ENCODE measurements at places on chromosomes 4 and X.

- DNase-seq = no peak
Measured at GRCh38 chr4:127734976-127735375, 4.8 kb downstream of the SLC25A31 start.

DNA sequence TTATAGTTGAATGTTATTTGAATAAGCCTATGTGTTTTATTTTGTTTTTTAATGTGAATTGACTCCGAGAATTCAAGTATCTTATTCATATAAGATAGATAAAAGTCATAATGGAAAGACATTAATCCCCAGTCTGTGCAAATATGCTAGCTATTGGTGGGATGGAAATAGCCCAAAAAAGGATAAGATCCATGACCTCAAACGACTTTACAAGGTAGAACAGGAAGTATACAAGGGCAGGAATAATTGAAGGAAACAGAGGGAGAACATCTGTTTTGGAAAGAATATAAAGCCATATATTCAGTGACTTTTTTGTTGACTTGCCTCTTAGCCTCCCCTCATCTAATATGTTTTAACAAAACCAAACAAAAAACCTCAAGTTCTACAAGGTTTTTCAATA, 9.0 kb downstream of the ABCE1 start:
- no peak for DNase-seq

- DNase-seq = no peak
Measured at GRCh38 chr4:101785486-101785885, 5.0 kb upstream of the BANK1 start.

DNA sequence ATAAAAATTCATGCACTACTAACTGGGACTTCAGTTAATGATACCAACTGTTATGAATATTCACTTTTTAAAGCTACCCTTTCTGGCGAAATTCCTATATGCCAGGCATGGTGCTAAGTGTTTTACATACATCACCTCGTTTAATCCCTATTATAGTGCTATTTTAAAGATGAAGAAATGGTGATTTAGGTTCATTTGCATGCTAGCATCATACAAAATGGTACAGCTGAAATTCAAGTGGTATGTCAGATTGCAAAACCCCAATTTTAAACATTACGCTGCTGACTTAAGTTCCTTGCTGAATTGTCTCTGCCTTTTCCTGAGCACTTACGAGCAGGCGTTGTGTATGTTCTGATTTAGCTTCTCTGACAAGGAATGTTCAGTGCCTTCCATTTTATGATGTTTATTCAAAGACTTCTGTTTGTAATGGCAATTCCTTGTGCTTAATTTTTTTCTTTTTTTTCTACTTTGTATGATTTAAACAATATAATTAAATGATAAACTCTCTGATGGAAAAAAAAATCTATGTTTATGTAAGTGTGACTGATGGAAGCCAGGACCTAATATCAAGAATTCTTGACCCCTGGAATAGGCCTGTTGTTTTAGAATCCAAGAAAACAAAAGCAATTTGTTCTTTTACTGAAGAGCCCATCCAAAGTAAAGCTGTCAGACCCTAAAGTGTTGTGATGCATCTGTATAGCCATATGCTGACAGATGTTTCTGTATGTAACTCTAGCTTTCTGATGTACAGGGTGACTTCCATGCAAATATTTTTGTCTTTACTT, 148.1 kb downstream of the PCDH7 start:
- DNase-seq = no peak

DNA sequence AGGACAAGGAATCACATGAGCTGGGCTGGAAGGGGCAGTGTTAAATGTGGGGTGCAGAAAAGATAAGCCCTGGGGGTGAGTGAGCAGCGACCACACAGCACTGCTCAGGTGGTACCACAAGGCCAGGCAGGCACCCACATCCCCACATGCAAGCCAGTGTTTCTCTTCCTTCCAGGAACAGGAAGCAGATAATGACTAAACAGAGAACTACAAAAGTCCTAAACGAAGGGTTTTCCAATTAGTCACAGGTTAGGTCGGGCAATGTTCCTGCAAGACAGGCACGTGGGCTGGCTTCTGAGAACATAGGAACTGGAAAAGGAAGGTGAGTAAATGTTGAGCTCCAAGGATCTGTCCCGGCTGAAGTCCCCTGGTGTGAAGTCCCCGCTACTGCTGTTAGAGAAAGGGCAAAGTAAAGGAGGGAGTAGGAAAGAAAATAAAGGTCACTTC, 19.5 kb downstream of the RELL1 start:
- no peak for DNase-seq

GRCh38 chr4:47929682-47930201, 15.4 kb upstream of the NFXL1 start:
- no peak for DNase-seq

GRCh38 chr4:87229979-87230378, 9.6 kb upstream of the KLHL8 start:
- DNase-seq = no peak

- DNase-seq = no peak
Measured at GRCh38 chr4:47835494-47835893, 2.4 kb downstream of the CORIN start.
